ENCODE measurements at places on chromosomes 16 and 17. TPM values are rescaled to one million over a fixed set of nuclear protein-coding genes. Genes with fewer than 3 reads are reported as not detected.

DNA sequence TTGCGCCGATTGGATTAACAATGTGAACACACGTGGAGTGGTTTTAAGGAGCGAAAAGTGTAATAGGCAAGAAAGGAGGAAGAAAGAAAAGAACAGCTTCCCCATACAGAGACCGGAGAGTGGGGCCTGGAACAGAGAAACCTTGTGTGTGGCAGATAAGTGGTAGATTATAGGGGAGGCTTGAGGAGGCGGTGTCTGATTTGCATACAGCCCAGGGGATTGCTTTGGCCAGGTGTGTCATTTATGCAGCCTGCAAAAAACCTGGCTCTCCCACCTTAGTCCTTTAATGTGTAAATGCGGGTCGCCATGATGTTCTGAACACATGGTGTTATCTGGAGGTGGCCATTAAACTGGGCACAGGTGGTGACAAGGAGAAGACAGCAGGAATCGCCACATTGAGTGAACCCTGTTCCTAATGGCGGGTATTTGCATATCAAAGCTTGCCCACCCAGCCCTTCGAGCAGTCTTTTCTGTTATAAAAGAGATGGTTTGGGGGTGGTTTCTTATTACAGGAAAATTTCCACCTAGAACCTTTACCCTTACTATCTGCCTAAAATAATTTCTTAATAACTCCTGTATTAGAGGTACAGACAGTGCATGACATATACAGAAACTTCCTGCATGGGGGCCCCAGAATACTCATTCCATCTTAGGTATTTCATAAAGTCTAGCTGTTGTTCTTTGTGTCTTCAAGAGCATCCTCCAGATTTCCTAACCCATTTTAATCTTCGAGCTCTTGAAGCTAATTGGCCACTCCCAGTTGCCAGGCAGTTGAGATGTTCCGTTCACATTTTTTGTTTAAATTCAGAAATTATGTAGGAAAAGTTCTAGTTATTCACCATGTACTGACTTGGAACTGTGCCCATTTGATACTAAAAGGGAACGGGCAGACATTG, 292.5 kb downstream of the RBFOX1 start:
- no peak for DNase-seq

- no peak for DNase-seq
Observed at GRCh38 chr16:10587622-10588021, 7.2 kb upstream of the EMP2 start.

GRCh38 chr16:3946604-3947180, 66.2 kb upstream of the CREBBP start:
- peak; percentile 50 for DNase-seq

DNA sequence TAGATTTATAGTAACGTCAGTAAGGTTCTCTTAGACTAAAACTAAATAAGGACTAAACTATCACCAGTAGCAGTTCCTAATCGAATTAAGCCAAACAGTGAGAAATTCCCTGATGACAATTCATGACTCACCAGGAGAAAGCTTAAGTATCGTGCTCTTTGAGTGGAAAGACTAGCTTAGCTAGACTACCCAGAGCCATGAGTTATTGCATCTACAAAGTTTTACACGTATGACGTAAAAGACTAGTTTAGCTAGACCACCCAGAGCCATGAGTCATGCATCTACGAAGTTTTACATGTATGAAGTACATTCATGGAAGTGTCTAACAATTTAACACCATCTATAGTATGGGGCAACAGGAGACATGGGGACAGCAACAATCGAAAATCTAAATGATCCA, 36.6 kb downstream of the UBE2G1 start:
- no peak for DNase-seq

DNA sequence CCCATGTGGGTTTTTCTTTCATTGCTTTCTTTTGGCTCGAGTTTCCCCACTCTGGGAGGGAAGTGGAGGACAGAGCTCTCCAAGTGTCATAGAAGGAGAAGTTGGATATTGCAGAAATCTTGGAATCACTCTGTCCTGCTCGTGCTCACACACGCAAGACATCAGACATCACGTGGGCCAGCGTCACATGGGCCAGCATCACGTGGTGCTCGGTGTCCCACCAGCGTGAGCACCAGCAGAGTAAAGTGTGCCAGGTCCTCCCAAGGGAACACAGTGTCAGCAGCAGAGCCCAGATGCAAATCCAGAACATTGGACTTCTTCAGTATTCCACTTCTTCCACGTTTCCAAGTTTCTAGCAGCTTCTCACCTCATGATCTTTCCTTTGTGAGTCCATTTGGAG, 327.0 kb downstream of the FOXL1 start:
- DNase-seq, result no peak

DNA sequence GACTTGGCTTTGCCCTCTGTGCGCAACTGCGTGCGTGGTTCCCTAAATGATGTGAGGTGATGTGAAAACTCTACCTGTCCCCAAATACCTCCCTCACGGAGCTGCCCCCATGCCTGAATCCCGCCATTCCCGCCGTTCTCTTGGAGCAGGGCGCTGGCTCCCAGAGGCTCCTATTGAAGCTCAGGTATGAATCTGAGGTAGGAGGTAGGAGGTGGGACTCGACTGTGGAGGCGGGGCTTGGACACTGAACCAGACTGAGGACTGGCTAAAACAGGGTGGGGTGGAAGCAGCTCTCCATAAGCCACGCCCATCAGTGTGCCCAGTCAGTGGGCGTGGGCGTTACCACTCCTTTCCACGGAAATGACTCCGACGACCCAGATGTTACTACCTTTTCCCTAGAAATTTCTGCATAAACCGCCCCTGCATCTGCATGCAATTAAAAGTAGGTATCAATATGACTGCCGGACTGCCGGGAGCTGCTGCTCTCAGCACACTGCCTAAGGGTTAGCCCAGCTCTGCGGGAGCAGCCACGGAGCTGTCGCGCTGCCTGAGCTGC, 41.0 kb downstream of the FOXL1 start:
- DNase-seq, result no peak

GRCh38 chr17:76078860-76079534, at the start of gene ZACN:
TSS of gene ZACN (plus strand) at chr17:76079182. CDS start at chr17:76079265, 83 bp downstream.
- no peak for DNase-seq

GRCh38 chr17:5986644-5987043, 83.5 kb upstream of the WSCD1 start:
- DNase-seq, result no peak

DNA sequence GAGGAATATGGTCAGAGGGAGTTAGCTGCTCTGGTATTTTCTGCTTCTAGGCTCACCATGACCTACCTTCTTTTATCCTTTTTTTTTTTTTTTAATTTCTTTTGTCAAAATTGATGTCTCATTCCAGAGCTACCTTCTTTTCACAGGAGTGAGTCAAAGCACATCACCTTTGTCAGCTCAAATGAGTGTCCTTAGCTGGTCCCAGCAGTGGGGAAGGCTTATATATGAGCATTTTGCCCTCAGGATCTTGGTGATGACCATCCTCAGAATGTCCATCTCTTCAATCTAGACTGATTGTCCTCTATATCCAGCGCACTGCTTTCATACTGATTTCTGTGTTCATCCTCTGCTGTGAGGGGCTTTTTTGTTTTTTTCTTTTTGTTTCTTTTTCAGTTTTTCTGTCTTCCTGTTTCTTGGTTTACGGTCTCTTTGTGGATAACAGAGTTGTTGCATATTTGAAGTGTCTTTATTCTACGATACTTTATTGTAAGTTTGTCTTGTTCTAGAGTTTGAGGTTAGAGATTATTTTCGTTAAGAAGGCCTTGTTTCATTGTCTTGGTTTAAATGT, 24.9 kb downstream of the CBFB start:
- no peak for DNase-seq

DNA sequence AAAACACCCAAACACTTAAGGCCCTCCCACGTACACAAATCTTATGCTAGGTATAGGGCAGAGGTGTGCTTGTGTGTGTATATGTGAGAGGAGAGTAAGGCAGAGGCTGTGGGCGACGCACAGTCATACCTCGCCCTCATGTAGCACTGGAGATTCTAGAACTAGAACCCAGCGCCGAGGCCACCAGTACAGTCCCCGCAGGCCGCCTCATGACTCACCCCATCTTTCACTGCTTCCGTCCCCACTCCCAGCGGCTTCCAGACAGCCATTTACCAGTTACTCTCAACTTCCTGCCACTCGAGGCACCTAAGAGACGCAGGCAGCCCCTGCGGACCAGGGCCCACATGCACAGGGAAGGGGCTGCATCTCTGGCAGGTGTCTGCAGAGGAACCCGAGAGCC, 23.2 kb upstream of the CYTH1 start:
- DNase-seq, result no peak

- no peak for DNase-seq
Observed at GRCh38 chr16:12150600-12150999, 174.1 kb downstream of the SNX29 start.

DNA sequence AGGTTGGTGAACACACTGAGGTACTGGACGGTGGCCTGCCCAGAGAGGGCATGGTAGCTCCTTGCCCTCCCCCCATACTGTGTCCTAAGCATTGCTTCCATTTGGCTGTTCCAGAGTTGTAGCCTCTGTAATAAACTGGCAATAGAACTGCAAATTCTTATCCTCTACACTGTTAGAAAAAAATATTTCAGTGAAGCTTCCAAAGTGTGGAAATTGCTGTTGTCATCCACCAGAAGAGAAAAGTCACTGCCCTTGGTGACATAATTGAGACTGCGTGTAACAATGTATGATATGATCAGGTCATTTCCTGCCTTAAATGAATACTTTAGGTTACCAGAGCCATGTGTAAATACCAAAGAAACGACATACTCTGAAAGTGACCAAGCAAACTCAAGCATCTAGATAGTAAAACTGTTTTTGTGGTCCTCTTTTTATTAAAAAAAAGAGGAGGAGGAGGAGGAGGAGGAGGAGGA, 65.9 kb downstream of the CEP95 start:
- DNase-seq, result no peak

DNA sequence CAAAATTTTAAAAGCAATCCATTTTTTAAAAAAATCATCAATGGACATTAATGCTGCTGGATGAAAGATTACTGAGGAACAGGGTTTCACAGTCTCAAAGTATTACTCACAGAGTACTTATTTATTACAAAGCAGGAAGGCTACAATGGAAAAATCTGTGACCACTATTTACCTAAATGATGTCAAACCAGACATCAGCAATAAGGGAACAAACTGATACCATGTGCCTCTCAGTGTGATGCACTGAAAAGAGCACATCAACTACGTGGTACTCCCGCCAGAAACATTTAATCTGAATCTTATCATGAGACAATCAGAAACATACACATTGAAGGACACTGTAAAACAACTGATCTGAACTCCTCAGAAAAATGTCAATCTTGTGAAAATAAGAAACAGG, 124.2 kb downstream of the PARN start:
- no peak for DNase-seq

GRCh38 chr16:78249056-78249455, 149.6 kb downstream of the WWOX start:
- DNase-seq, result no peak

- DNase-seq, result no peak
Observed at GRCh38 chr17:66406701-66407644, 104.6 kb downstream of the PRKCA start.

MAPK7 gene
- total RNA-seq, result 28.7 TPM

STX4 gene
- 85.1 TPM for total RNA-seq

SPATA20 gene
- total RNA-seq, result 25.6 TPM

TBC1D3E gene
- not detected for total RNA-seq

NACA2 gene
- not detected for total RNA-seq

NPIPB9 gene
- 7.8 TPM for total RNA-seq

All from natural killer cell treated with Interleukin-12 subunit alpha and Interleukin-12 subunit beta and Interleukin-15 and Interleukin-18, amount 100 ng/mL, for 72 hours (primary cell).